Uterus (tissue), 4 donors: ENCODE measurements at places on chromosomes 7 and 10. TPM values are rescaled to one million over a fixed set of nuclear protein-coding genes. Genes with fewer than 3 reads are reported as not detected.

DNA sequence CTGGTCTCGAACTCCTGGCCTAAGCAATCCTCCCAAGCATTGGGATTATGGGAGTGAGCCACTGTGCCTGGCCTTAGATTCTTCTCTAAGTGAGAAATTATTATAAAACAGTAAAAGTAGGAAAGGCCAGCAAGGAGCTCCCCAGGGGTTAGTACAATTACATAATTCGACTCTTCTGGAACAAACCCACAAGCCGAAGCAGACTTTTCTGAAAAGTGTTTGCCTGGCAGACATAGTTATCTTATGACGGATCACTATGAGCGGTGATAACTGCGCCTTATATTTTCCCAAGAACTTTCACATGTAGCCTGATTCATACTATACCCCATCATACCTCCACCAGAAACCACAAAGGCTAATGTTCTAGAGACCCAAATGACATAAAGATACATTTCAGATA is 30.2 kb upstream of the SH3PXD2A start:
- H3K4me3 ChIP-seq: no peak overlapping the region
- H3K27ac ChIP-seq: no peak overlapping the region
- no peak for DNase-seq
- H3K4me1 ChIP-seq: no peaks in the 10 kb centered on the region
- H3K27me3 ChIP-seq: no peaks in the 10 kb centered on the region

GRCh38 chr10:100684688-100685235 is 60.6 kb upstream of the PAX2 start:
- DNase-seq: no peak
- no peak overlapping the region for H3K27ac ChIP-seq
- peaks cover 61% of the 10 kb centered on the region for H3K27me3 ChIP-seq
- H3K4me1 ChIP-seq: no peaks in the 10 kb centered on the region
- no peak overlapping the region for H3K4me3 ChIP-seq

TRIM50 gene
- not detected for total RNA-seq

FLNC gene
- total RNA-seq: 96.1 TPM

DNA sequence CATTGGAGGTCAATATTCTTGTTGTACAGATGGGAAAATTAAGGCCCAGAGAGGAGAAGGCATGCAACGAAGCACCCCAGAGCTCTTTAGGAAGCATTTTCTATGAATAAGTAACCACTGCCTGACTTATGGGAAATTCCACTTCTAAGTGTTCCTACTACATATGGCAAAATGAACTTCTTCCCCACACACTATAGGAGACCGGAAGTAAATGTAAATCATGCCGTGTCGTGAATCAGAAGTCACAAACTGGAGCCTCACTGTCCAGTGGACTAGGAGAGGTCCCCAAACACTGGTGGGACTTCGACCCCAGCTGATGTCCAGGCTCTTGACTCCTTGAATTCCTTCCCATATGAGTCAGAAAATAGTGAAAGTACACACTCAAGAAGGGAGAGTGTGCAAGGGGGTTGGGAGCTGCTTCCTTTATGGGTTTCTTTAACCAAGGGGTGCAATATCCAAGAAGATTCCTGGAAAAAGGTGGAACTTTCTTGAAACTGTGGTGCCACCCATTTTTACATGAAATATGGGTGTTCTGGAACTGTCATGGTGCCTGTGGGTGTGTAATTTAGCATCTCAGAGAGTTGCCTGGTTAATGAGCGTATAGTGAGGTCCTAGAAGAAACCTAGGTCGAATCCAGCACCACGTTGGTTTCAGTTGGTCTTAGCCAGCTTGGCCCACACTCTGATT is 6.7 kb downstream of the RASSF4 start:
- H3K27ac ChIP-seq: no peak overlapping the region
- peak; percentile 9 for DNase-seq
- no peaks in the 10 kb centered on the region for H3K27me3 ChIP-seq
- no peaks in the 10 kb centered on the region for H3K4me1 ChIP-seq
- no peak overlapping the region for H3K4me3 ChIP-seq
- no peaks in the 10 kb centered on the region for H3K36me3 ChIP-seq

- H3K27ac ChIP-seq: no peak overlapping the region
- no peaks in the 10 kb centered on the region for H3K27me3 ChIP-seq
- H3K36me3 ChIP-seq: no peaks in the 10 kb centered on the region
- H3K4me3 ChIP-seq: no peak overlapping the region
- DNase-seq: no peak
- H3K4me1 ChIP-seq: no peaks in the 10 kb centered on the region
These were observed 68.8 kb downstream of the OSBPL3 start for GRCh38 chr7:24911213-24911603.

SPDYE8 gene
- 0.14 TPM for total RNA-seq

TET1 gene
- total RNA-seq: 9.6 TPM

CALHM1 gene
- total RNA-seq: not detected

GRCh38 chr7:38002689-38003088 is 82.2 kb downstream of the EPDR1 start:
- peaks cover 10% of the 10 kb centered on the region for H3K4me1 ChIP-seq
- peak overlapping the region; percentile 76 for H3K27ac ChIP-seq
- DNase-seq: no peak
- H3K36me3 ChIP-seq: no peaks in the 10 kb centered on the region

SEC31B gene
- total RNA-seq: 19.5 TPM

- H3K4me1 ChIP-seq: peaks cover 22% of the 10 kb centered on the region
- no peaks in the 10 kb centered on the region for H3K36me3 ChIP-seq
- no peaks in the 10 kb centered on the region for H3K27me3 ChIP-seq
- H3K4me3 ChIP-seq: no peak overlapping the region
- H3K27ac ChIP-seq: peak overlapping the region; percentile 78
- no peak for DNase-seq
These were observed 46.5 kb downstream of the ZMIZ1 start for GRCh38 chr10:79115302-79115701.

GRCh38 chr7:145104400-145104799 is 268.5 kb upstream of the TPK1 start:
- H3K4me3 ChIP-seq: no peak overlapping the region
- H3K36me3 ChIP-seq: no peaks in the 10 kb centered on the region
- no peak for DNase-seq
- no peaks in the 10 kb centered on the region for H3K27me3 ChIP-seq
- H3K27ac ChIP-seq: no peak overlapping the region
- no peaks in the 10 kb centered on the region for H3K4me1 ChIP-seq

- no peaks in the 10 kb centered on the region for H3K27me3 ChIP-seq
- no peaks in the 10 kb centered on the region for H3K4me1 ChIP-seq
- H3K36me3 ChIP-seq: no peaks in the 10 kb centered on the region
- H3K4me3 ChIP-seq: no peak overlapping the region
- H3K27ac ChIP-seq: no peak overlapping the region
These were observed 128.1 kb upstream of the PTPRZ1 start for GRCh38 chr7:121744877-121745276.

GRCh38 chr7:151699147-151699927 is 177.6 kb downstream of the PRKAG2 start:
- no peak for DNase-seq
- H3K4me1 ChIP-seq: no peaks in the 10 kb centered on the region
- H3K4me3 ChIP-seq: no peak overlapping the region

PLA2G12B gene
- not detected for total RNA-seq

DNA sequence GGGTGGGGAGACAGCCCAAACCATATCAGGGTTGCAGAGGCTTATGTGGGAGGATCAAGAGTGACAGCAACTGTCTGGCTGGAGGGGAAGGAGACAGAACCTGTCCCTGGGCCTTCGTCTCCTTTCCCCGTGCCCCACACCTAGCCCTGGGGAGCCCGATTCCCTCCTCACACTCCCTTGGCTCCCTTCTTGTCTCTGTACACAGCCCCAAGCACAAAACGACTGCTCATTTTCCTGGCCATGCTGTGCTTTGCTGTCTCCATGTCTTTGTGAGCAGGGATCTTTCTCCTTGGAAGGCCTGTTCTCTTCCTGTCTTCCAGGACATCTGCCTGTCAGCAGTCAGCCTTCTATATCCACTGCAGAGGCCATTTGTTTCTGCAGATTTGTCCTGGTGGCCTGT is 113.7 kb downstream of the INSYN2A start:
- H3K27me3 ChIP-seq: no peaks in the 10 kb centered on the region
- H3K4me3 ChIP-seq: no peak overlapping the region
- DNase-seq: no peak
- no peaks in the 10 kb centered on the region for H3K36me3 ChIP-seq

RARRES2 gene
- 128 TPM for total RNA-seq

TMEM273 gene
- total RNA-seq: 38.9 TPM

DNA sequence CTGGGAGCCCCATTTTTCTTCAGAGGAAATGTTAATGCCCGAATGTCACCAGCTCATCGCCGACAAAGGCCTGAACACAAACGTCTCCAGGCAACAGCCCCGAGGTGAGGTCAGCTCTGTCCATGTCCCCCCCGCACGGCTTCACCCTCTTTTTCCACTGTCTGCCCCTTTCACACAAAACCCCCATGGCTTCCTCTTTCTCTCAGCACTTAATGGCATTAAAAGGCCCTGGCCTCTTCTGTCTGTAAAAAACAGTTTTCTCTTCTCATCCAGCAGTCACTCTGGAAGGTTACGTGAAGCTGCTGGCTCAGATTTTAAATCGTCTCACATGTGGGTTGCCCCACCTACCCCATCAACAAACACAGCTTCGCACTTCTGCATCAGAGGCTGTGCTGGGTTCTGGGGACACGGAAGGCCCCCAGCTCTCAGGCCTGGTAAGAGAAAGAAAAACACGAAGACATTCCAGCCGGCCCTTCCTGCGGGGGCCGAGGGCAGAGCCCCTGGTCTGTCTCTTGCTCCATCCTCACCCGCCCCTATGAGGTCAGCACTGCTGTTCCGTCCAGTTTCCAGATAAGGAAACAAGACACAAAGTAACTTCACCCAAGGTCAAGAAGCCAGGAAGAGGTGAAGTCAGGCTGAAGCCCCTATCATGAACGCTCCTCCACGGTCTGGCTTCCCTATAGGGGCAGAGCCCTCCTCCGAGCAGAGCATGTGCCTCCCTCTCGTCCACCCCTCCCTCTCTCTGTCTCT is 91.1 kb upstream of the PDGFA start:
- H3K36me3 ChIP-seq: no peaks in the 10 kb centered on the region
- no peaks in the 10 kb centered on the region for H3K27me3 ChIP-seq
- no peak overlapping the region for H3K4me3 ChIP-seq
- H3K4me1 ChIP-seq: peaks cover 12% of the 10 kb centered on the region
- peak overlapping the region; percentile 73 for H3K27ac ChIP-seq
- DNase-seq: peak; percentile 66

GRCh38 chr10:119723624-119724023 is 2.2 kb upstream of the INPP5F start:
- no peak overlapping the region for H3K27ac ChIP-seq
- no peaks in the 10 kb centered on the region for H3K36me3 ChIP-seq
- no peaks in the 10 kb centered on the region for H3K27me3 ChIP-seq
- H3K4me3 ChIP-seq: no peak overlapping the region
- no peak for DNase-seq
- H3K4me1 ChIP-seq: no peaks in the 10 kb centered on the region

DNA sequence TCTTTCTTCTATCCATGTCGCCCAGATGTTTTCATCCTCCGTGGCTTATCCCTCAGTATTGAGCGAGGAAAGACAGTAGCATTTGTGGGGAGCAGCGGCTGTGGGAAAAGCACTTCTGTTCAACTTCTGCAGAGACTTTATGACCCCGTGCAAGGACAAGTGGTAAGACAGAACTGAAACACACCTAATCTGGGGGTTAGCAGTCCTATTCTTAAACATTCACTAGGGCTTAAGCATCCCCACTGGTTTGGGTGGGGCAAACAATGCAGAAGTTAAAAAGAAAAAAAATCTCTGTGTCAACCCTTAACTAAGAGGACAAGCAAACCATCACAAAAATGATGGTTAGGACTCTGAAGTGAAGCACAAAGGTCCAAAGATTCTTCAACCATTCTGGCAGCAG is 43.8 kb downstream of the SP8 start:
- no peaks in the 10 kb centered on the region for H3K27me3 ChIP-seq
- H3K4me1 ChIP-seq: no peaks in the 10 kb centered on the region
- H3K36me3 ChIP-seq: no peaks in the 10 kb centered on the region

DNA sequence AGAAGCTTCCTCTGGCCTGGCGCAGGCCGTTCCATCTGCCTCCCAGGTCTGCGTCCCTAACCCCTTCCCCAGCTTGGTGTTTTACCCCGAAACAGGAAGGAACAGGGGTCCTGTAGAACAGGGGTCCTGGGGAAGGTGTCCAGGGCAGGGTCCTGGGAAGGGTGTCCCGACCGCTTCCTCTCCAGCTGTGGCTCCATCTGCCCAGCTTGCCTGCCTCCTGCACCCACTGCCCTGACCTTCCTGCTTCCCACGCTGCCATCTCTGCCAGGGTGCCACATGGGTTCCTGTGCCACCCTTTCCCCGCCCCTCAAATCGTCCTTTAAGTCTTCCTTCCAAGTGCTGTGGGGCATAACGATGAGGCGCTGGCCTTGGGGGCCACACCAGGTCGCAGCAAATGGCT is 32.4 kb downstream of the WDR86 start:
- H3K4me1 ChIP-seq: no peaks in the 10 kb centered on the region
